ENCODE measurements at places on chromosomes 2 and 18.

DNA sequence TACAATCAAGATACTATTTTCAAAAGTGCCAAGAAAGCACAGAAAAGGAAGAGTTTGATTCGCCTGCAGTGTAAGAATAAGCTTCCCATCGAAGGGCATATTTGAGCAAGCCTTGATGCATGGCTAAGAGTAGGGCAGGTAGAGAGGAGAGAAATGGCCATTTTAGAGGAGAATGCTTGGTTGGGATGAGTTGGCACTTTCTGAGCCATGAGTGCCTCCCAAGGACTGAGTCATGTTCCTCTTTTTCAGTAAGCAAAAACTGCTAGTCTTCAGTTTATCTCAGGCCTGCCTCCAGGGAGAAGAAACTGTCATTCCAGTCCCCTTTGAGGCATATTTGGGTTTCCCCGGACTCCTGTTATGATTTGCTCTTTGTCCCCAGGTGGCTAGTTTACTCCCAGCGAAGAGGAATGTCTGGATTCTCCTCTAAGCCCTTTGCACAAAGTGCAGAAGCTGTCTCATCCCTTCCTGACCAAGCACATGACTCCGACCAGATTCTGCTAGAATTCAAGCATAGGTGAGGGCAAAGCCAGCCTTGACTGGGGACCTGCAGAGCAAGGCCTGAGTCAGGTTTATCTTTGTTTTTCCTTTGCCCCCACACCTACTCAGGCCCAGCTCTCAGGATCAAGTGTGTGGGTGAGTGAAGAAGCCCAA, 115.2 kb downstream of the TTC32 start:
- no peak for DNase-seq

DNA sequence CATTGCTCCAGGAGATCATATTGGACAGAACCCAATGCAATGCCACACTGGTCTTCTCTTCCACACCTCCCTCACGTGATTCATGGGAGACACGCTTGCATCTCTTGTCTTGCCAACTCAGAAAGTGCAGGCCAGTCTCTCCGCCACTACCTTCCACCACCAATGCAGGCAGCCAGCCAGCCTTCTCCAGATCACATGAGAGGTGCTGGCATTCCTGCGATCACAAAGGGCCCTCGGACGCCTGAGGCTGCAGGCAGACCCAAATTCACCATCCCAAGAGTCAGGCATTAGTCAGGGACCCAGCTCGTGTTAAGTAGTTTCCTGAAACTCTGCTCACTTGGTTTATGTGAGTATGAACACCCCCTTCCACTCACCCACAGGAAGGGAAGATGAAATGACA, 437.0 kb upstream of the ETAA1 start:
- no peak for DNase-seq

- no peak for DNase-seq
Observed at GRCh38 chr2:183341057-183341456, 216.8 kb downstream of the NUP35 start.

- DNase-seq, result no peak
Observed at GRCh38 chr2:181120625-181121024, 140.2 kb downstream of the UBE2E3 start.

DNA sequence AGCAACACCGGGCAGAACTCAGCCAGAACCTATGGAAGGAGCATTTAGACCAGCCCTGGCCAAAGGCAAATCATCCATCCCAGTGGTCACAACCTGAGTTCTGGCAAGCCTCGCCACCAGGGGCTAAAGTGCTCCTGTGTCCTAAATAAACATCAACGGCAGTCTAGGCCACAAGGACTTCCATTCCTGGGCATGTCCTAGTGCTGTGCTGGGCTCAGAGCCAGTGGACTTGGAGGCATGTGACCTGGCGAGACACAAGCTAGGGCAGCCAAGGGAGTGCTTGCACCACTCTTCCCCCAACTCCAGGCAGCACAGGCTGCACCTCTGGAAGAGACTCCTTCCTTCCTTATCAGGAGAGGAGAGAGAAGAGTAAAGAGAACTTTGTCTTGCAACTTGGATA, 69.0 kb downstream of the ST6GAL2 start:
- DNase-seq, result no peak

- DNase-seq, result no peak
Observed at GRCh38 chr18:53625997-53626599, 598.4 kb downstream of the MBD2 start.

- no peak for DNase-seq
Observed at GRCh38 chr2:174844295-174844708, 80.0 kb upstream of the CHRNA1 start.

DNA sequence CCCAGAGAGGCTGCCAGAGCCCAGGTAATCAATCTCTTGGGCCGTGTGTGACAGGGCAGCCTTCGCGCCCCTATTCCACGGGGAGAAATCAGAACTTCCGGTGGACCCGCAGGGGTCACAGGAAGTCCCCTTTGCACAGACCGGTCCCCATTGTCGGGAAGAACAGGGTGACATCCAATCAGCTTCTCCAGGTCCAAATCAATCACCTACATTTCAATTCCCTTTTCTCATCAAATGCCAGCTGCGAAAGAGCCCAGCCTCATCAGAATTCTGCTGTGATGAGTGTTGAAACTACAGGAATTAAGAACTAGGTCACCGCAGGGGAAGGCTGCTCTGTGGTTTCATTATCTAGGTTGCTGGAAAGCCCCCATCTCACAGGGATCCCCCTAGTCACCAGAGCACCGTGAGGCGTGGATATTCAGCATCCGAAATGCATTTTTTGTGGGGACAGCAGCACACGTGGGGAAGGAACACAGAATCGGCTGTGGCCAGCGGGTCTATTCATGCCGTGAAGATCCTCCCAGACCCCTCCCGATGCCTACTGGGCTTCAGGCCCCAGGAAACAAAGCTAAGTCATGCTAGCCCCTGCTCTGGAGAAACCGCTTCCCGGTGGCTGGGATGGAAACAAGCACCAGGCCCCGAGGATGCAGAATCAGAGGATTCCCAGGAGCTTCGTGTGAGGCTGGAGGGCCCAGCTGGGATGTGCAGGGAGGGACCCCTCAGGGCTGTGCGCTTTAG, 193.7 kb upstream of the ID2 start:
- no peak for DNase-seq

GRCh38 chr2:44778221-44778654, 163.3 kb upstream of the SIX3 start:
- no peak for DNase-seq

GRCh38 chr2:120204417-120204816, 18.8 kb downstream of the TMEM185B start:
- no peak for DNase-seq

Data from lower lobe of right lung (tissue), 2 donors.